ENCODE measurements at places on chromosomes 4 and X.

DNA sequence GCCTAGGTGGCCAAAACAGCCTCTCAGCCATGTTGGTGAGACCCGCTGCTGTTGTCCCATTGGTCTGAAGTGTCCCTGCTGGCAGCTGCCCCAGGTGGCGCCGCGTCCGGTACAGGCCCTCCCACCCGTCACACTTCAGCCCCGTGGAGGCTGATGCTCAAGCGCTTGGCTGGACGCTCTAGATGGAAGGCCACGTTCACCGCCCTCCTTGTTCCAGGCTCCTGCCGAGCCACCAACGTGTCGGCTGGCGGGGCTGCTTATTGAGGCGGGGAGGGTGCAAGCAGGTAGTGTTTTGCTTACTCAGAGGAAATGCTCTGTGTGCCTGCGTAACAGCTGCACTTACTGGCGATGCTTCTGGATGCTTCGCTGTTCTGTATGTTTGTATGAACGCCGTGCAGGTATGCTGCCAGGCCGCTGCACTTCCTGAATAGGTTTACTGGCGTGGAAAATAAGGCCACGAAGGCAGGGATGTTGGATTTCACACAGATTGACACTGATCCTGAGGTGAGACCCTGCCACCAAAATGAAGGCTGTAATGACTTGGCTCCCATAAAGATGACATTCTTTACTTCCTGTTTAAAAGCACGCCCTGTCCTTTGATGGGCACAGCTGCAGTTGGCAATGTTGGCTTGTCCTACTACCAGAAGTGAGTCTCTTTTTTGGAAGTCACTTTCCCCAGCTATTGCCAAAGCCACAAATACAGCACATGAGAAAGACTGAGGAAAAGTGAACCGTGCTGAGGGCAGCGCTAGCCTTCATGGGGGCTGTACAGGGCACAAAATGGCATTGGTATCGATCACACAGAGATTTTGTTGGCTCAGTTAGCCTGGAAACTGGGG lies 21.0 kb upstream of the CLCN4 start:
- no peak for DNase-seq

DNA sequence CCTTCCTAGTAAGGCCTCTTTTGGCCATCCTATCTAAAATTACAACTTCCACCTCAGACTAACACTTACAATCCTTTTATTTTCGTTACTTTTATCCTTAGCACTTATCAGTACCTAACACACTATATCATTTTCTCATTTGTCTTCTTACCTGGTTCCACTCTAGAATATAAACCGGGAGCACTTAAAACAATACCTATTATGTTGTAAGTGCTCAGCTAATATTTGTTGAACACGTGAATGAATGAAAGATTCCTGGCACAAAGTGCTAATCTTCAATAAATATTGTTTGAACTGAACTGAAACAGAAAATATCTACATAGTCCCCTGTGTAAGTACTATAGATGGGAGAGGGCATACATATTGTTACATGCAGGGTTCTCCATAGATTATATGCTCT lies 14.4 kb downstream of the MGARP start:
- DNase-seq = no peak

DNA sequence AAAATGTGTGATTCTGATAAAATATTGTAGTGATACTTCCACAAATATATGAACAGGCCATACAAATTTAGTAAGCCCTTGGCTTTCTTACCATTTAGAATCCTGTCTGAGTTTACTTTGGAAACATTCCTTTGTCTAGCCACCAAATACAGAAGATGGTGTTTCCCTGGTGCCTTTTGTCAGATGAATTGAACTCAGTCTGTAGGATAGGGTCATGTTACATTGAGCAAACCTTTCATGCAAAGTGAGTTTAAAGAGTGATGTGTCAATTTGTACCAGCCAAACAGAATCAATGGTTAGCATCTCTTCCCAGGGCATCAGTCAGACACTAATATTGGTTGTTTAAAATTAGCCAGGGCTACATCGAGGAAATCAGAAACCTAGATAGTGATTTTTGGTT lies 1443.4 kb downstream of the ARAP2 start:
- DNase-seq = no peak

- DNase-seq = no peak
Observed at GRCh38 chrX:119410027-119410819, 11.1 kb downstream of the SLC25A43 start.

GRCh38 chr4:143514497-143514896 lies 995 bp downstream of the SMARCA5 start:
- no peak for DNase-seq

DNA sequence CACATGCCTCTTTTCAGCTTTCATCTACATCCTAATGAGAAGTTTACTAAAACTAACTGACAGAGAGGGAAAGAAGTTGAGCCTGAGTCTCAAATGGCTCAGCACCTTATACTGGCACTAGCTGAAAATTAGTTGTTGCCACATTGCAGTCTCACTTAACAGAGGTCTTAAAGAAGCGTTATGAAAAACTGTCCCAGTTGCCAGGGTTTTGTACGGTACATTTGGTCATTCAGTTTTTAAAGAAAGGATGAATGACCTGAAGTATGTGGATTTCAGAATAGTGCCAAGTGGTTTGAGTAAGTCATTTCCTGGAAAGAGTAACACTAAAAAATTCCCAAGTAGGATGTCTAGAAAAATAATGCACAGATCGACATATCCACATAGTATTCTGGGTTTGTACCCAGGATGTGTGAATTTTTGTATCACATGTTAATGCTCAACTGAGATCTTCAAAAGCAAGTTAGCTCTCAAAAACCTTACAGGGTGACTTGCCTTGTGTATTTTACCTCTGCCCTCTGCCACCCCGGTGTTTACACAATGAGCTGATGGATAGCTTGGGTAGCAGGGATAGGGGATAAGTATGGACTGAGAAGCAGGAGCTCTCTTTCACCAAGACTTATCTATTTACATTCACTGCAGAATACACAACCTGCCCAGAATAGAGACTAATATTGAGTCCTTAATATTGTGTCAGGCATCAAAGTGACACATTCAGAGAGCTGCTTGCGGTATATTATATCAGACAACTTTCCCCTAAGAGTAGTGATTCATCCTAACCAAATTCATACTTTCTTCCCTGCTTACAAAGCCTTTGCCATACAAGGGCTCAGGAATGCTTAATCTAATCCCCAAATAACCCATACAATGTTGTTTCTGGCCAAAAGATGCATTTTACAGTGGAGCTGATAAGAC lies 1075.7 kb upstream of the PABPC4L start:
- DNase-seq = no peak

All from activated CD4-positive, alpha-beta T cell treated with anti-CD3 and anti-CD28 coated beads for 1 hour (primary cell).